ENCODE measurements at places on chromosomes 1 and 21. TPM values are rescaled to one million over a fixed set of nuclear protein-coding genes. Genes with fewer than 3 reads are reported as not detected.

- DNase-seq = no peak
Measured at GRCh38 chr1:221141096-221141495, 261.9 kb downstream of the HLX start.

- no peak for DNase-seq
Measured at GRCh38 chr1:219465212-219466093, 147.5 kb downstream of the ZC3H11B start.

PGLYRP3 gene
- total RNA-seq = not detected

DNA sequence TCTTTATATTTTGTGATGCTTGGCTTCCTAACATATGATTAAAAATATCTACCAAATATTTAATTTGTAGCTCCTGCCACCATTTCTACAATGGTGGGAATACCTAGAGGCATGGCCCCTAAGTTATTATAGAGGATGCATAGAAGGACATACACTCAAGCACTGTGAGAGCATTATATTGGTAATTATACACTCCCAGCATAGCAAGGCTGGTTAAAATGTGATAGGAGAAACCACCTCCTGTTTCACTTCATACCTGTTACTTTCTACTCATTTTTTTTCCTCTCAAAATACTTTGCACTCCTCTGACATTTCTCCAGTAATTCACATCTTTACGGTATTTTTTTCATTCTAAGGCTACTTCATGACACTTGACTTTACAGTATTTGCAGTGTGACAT, 92.9 kb downstream of the HS2ST1 start:
- DNase-seq = no peak

DNA sequence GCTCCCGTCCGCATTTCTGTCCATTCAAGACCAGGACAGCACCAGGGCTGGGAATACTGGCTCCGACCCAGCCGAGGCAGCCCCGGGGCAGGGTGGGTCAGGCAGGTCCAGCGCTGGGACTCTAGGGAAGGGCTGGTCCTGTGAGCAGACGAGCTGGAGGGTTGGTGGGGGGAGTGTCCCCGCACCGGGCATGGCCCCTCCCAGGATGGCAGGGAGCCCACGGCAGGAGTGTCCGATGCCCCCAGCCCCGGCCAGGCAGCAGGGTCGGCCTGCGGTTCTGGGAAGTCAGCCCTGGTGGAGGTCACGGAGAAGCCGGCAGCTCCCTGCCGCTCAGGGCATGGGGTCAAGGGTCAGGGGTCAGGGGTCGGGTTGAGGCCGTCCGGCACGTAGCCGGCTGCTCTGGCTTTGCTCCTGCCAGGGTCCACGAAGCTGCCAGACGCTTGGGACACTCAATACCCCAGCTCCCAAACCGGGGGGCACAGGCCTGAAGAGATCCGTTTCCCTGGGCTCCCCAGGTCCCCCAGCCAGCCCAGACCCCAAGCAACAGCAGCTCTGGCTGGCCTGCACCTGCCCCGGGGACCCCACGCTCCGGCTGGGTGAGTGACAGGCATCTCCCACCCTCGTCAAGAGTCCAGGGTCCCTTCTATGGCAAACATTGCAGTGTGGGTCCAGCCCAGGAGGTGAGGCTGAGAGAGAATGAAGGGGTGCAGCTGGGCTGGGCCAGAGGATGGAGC, 6.7 kb downstream of the C1QTNF12 start:
- DNase-seq = no peak

- no peak for DNase-seq
Measured at GRCh38 chr1:173295995-173296394, 88.9 kb upstream of the TNFSF4 start.

- DNase-seq = no peak
Measured at GRCh38 chr1:9863371-9863770, 39.6 kb upstream of the CLSTN1 start.

GRCh38 chr1:15364740-15365139, 44.9 kb upstream of the EFHD2 start:
- no peak for DNase-seq

- peak; percentile 53 for DNase-seq
Measured at GRCh38 chr1:153355445-153356071, 2.1 kb upstream of the S100A9 start.

GABRD gene
- not detected for total RNA-seq

DNA sequence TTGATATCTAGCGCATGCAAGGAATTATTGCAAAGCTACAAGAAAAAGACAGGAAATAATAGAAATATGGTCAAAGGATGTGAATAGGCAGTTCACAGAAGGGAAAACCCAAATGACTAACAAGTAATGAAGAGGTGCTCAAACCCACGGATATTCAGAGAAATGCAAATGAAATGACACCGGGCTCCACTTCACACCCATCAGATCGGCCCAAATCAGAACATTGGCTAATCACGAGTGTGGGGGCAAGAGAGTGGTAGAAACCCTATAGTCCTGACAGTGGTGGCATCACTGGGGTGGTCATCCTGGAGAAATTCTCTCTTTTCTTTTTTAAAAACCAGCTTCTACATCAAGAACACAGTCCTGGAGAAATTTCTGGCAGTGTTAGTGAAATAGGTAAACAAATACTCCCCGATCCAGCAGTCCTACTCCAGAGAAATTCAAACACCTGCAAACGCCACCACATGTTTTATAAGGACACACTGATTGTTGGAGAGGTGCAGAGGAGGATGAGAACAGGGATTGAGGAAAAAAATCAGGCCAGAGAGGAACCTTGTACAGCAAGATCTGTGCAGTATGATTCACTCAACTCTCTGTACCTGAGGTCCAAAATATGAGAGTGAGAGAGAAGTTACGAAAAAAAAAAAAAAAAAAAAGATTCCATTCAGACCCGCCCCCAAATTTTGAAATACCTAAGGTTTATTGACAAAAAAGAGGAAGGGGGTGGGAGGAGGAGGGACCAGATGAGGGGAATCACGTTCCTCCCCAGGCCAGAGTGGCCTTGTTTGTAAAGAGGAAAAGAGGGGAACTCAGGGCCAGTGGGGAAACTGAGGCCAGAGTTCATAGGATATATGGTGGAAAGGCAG, 9.2 kb upstream of the TNFRSF1B start:
- no peak for DNase-seq

- no peak for DNase-seq
Measured at GRCh38 chr1:34398241-34398915, 221.7 kb downstream of the C1orf94 start.

GRCh38 chr1:162336621-162337285, 39.9 kb downstream of the SPATA46 start:
- DNase-seq = no peak

All from gastrocnemius medialis (tissue), 4 donors.